ENCODE measurements at places on chromosomes 3 and 15. TPM values are rescaled to one million over a fixed set of nuclear protein-coding genes. Genes with fewer than 3 reads are reported as not detected.

The TMEM45A gene
- total RNA-seq, result 21.6 TPM

The AHSG gene
- total RNA-seq, result under 0.01 TPM

The SLC28A1 gene
- under 0.01 TPM for total RNA-seq

The CACNA1D gene
- not detected for total RNA-seq

The IL17RB gene
- 0.13 TPM for total RNA-seq

The CCR1 gene
- not detected for total RNA-seq

The DALRD3 gene
- 31.6 TPM for total RNA-seq

The ESYT3 gene
- total RNA-seq, result not detected

The SNURF gene
- 19.6 TPM for total RNA-seq

The BFSP2 gene
- not detected for total RNA-seq

- peak; percentile 6 for DNase-seq
These were observed 522 bp downstream of the MED12L start for GRCh38 chr3:151085889-151086483.

- DNase-seq, result peak; percentile 16
These were observed 55.3 kb downstream of the SLC28A2 start for GRCh38 chr15:45307230-45307924.

- DNase-seq, result no peak
These were observed 334.8 kb downstream of the ERC2 start for GRCh38 chr3:56133423-56133822.

- DNase-seq, result no peak
These were observed 103.0 kb downstream of the ETFA start for GRCh38 chr15:76208084-76208785.

DNA sequence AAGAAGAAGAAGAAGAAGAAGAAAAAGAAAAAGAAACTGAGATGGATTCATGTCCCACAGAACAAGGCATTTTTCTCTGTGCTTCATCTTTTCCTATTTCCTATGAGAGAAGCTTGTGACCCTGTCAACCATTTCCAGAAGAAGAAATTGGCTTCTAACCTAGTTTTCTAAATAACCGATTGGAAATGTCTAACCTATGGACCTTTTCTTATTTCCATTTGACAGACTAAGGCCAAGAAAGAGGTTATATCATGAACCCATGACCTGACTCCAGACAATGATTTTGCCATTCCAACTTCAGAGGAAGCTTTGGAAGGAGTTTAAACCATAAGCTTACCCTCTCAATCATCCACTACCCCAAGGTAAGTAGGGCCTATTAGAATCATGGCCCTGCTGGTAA is 16.3 kb upstream of the CSRNP1 start:
- no peak for DNase-seq

GRCh38 chr15:49247556-49248110 is 77.6 kb downstream of the GALK2 start:
- no peak for DNase-seq

GRCh38 chr3:30544812-30545211 is 61.6 kb upstream of the TGFBR2 start:
- DNase-seq, result peak; percentile 98

GRCh38 chr3:126414961-126415660 is 20.4 kb downstream of the CFAP100 start:
- DNase-seq, result no peak

- no peak for DNase-seq
These were observed 20.9 kb downstream of the PSTPIP1 start for GRCh38 chr15:77015646-77016320.

DNA sequence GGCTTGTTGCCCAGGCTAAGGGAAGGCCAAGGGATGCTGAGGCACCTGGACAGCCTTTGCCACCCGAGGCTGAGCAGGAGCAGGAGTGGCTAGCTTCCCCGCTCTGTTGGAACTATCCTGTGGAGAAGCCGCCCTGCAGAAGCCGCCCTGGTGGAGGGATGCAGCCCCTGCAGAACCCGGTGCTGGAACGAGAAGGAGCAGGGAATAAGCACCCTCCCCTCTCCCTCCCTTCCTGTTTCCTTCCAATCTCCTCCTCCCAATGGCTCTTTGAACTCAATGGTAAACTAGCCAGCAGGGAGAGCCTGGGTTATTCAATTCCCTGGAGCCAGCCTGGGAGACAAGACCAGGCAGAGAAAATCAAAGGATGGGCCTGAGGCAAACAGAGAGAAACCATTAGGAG is 11.8 kb upstream of the HRG start:
- DNase-seq, result no peak

DNA sequence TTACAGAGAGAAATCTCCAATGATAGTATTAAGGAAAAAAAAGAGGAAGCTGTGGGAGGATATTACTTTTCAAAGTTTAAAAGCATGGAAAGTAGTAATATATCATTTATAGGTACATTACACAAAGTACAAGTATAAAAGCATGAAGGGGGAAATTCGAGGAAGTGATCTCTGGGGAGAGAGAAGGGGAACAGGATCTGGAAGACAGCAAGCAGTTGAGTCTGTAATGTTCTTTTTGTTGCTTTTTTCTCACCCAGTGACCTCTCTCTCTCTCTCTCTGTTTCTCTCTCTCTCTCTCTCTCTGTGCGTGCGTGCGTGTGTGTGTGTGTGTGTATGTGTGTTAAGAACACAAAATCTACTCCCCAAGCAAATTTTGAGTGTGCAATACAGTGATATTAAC is 10.2 kb downstream of the C3orf20 start:
- DNase-seq, result no peak

GRCh38 chr3:127287840-127288239 is at the start of gene PRR20G:
PRR20G (minus strand) TSS chr3:127288046; CDS start chr3:127287365, 681 bp downstream.
- DNase-seq, result no peak

- DNase-seq, result no peak
These were observed 397.2 kb downstream of the MECOM start for GRCh38 chr3:169266351-169266750.

DNA sequence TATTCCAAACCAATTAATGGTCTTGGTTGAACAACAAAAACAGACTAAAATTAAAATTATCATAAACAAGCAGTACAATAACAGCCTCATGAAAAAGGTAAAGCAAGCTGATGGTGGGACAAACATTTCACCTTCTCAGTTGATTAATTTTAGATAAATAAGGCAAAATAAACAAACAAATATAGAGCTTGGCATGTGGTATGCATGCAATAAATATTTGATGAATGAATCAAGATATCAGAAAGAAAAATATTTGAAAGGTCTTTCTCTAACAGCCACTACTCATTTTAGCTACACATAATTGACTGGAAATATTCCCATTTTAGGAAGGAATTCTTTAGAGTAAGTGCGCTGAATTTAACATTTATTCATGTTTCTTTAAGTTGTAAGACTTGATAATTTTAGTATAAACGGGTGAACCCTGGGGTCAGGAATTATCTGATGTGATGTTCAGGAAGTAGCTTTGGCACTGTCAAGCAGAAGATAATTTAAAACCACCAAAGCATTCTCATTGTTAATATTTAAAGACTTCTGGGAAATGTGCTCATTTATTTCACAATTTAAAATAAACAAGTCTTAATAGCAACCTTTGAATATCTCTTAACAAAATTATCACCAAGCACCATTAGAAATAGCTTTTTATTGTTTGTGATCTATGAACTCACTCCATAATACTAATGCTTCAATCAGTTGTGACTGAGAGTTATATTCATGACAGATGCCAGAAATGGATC is 372.3 kb upstream of the TGFBR2 start:
- DNase-seq, result peak; percentile 14

GRCh38 chr15:90336705-90337141 is 15.4 kb upstream of the ZNF774 start:
- no peak for DNase-seq

DNA sequence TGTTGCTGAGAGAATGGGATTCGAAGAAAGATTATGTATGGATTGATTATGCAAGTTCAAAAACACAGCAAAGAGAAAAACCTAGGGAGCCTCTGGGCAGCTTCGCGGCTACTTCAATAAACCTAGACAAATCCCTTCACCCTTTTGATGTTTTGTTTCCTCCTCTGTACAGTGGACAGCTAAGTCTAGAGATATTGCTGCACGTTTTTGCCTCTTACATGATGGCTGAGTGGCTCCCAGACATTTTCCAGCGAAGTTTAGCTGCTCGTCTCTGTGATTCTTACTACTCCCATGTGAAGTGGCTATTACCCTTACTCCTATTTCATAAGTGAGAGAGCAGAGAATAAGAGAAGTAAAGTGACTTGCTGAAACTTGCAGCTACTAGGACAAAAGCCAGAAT is 695.0 kb upstream of the GRM7 start:
- no peak for DNase-seq

- DNase-seq, result no peak
These were observed 75.9 kb downstream of the TNIK start for GRCh38 chr3:171384101-171384891.

DNA sequence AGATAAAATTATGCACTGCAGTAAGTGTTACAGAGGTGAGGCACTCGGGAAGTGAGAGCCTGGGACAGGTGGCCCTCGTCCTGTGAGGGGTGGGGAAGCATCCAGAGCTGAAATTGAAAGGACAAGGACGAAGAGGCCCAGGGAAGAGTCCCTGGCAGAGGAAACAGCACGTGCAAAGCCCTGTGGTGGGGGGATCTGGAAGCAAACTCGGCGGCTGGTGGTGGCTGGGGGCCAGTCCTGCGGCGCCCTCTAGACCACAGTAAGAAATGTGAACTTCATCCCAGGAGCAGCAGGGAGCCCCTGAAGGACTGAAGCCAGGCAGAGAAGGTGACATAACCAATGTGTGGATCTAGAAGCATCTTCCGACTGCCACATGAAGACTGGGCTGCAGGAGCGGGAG is 42.8 kb downstream of the GRIP2 start:
- no peak for DNase-seq

DNA sequence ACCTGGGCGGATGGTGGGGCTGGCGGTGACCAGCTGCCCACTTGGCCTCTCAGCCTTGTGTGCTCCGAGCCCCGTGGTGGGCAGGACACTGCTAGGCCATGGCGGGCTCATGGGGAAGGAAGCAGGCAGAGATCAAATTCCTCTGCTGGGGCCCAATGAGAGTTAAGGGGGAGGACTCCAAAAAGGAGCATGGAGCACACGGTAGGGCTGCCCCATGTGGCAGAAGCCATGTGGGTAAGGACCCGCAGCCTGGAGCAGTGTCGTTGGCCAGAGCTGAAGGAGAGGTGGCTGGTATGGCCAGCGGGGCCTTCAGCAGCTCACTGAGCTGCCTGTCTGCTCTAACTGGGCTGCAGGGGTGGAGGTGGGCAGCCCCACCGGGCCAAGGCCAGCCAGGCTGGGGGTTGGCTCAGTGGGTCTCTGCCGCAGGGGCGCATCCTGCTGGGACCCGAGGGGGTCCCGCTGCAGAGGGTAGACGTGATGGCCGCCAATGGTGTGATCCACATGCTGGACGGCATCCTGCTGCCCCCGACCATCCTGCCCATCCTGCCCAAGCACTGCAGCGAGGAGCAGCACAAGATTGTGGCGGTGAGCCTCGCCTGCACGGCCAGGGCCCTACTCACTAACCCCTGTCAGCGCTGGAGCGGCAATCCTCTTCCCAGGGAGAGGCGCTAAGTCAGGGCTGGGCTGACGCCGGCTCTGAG is 11.3 kb downstream of the STAB1 start:
- no peak for DNase-seq

DNA sequence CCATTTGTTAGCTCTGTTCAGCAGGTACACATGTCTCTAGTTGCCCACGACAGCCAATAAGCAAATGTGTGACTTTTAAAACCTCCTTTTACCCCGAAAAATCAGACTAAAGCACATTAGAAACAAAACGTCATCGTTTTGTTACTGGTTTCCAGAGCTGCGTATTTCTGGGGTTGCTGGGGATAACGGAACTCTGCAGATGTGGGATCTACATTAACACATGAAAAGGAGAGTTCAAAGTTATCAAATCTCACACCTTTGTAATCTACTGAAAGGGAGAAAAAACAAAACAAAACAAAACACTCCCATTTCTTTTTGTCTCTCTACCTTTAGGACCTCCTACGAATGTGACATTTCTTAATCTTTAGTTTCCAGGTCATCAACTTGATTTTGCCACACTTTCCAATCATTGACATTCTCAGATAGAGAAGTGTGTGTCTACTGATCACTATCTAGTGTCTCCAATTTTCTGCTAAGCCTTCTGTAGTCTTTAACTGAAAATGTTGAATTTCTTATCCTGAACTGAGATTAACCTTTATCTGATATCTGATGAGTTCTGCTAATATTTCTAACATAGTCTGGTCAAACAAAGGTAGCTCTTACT is 93.0 kb upstream of the TSPAN3 start:
- DNase-seq, result no peak

- no peak for DNase-seq
These were observed 88.0 kb upstream of the IQSEC1 start for GRCh38 chr3:13161021-13161759.

DNA sequence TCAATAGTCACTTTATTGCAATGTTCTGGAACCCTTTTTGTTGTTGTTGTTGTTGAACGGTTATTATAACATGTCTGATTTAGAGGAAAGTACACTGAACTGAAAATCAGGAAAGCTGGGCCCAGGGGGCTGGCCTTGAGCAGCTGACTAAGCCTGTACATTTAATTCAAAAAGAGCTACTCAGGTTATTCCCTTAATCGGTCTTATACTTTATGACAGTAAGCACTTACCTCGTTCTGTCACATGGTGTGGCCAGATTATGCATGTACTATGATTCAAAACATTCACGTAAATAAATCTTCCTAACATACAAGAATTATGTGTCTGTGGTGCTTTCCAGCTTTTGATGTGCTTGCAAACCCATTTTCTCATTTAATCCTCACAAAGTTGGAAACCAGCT is 382.5 kb upstream of the TPRG1 start:
- no peak for DNase-seq

DNA sequence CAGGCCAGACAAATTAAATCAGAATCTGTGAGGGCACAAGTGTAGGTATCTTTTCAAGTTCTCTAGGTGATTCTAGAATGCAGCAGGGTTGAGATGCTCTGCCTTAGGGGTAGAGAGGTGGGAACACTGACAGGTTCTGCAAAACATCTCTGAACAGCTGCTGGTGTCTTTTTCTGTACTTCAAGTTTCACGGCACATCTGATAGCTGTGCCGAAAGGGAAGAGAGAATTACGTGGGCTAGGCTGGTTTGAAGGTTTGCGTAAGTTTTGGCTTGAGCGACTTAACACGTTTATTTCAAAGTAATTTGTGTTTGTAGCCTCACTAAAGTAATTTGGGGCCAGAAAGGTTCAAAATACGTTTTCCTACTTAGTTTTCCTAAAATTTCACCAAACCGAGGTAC is 22.5 kb downstream of the PXK start:
- DNase-seq, result no peak

DNA sequence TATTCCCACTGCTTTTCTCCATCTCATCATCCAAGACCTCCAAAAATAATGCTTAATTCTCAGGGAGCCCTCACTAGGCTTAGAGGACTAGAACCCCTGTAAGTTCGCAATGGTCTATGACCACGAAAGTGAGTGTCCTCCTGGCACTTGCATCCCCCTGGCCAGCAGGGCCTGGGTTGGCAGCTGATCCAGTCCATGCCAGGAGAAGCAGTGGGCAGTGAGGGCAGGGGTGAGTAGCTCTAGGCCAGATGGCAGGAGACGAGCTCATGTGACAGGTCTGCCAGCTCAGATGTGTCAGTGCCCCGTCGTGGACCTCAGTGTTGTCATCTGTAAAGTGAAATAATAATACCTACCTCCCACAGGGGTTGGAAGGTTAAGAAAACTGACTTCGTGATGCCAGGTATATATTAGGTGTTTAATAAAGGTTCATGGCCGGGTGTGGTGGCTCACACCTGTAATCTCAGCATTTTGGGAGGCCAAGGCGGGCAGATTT is 11.1 kb downstream of the GP5 start:
- no peak for DNase-seq
